ENCODE measurements at places on chromosomes 2 and 18. TPM values are rescaled to one million over a fixed set of nuclear protein-coding genes. Genes with fewer than 3 reads are reported as not detected.

The IL1F10 gene
- total RNA-seq, result not detected

DNA sequence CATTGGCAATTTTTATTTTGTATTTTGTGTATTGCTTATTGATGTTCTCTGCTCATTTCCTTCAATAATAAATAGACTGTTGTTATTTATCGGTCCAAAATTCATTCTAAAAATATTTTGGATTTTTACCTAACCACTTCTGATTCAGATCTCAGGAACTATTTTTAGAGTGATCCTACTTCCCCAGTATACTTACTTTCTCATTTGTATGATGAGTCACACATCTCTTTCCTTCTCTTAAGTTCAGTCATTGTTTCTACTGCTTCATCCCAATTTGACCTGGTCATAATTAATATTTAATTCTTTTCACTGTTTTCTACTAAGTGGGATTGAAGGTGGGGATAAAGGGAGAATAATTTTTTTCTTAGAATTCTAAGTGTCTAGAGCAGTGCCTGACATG, 75.1 kb downstream of the AGPS start:
- H3K27me3 ChIP-seq, result no peaks in the 10 kb centered on the region
- peaks cover 9% of the 10 kb centered on the region for H3K36me3 ChIP-seq
- no peak overlapping the region for H3K4me3 ChIP-seq
- H3K4me1 ChIP-seq, result peaks cover 6% of the 10 kb centered on the region

DNA sequence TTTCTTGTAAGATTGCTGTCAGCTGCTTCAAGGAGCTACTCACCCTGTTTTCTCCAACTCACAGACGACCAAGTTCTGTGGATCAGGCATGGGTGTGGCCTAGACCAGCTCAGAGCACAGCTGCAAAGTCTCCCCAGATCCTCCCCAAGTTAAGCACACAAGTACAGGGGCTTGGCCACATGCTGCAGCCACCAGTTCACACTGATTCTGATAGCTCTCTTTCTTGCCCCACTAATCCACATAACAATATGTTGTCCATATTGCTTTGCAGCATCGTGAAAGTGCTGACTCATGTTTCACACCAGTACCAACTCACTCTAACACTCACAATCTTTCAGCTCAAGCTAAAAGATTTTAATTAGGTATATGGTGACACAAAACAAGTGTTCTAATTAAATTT, 437.0 kb downstream of the PARD3B start:
- no peak overlapping the region for H3K4me3 ChIP-seq
- H3K27ac ChIP-seq, result no peak overlapping the region
- no peak for DNase-seq

The EML6 gene
- 1.1 TPM for total RNA-seq

The MRO gene
- not detected for total RNA-seq

The EFHD1 gene
- total RNA-seq, result 0.47 TPM

The KATNAL2 gene
- total RNA-seq, result 7.6 TPM

The RSAD2 gene
- total RNA-seq, result 37.2 TPM

- H3K36me3 ChIP-seq, result no peaks in the 10 kb centered on the region
- no peak for DNase-seq
- no peak overlapping the region for H3K4me3 ChIP-seq
- H3K4me1 ChIP-seq, result no peaks in the 10 kb centered on the region
- H3K27ac ChIP-seq, result no peak overlapping the region
- no peaks in the 10 kb centered on the region for H3K27me3 ChIP-seq
Observed at GRCh38 chr18:53117851-53118250, 777.9 kb downstream of the DCC start.

The NT5C1B gene
- total RNA-seq, result not detected

GRCh38 chr2:54557601-54558187, 101.6 kb downstream of the SPTBN1 start:
- no peaks in the 10 kb centered on the region for H3K27me3 ChIP-seq
- peak; percentile 64 for DNase-seq
- H3K4me1 ChIP-seq, result peaks cover 43% of the 10 kb centered on the region

The THSD7B gene
- total RNA-seq, result not detected

- H3K36me3 ChIP-seq, result peaks cover 1% of the 10 kb centered on the region
- peaks cover 24% of the 10 kb centered on the region for H3K27me3 ChIP-seq
- no peak overlapping the region for H3K27ac ChIP-seq
- H3K4me1 ChIP-seq, result peaks cover 14% of the 10 kb centered on the region
Observed at GRCh38 chr2:119106301-119106897, 52.2 kb downstream of the C1QL2 start.

The PAX8 gene
- 14.5 TPM for total RNA-seq

- DNase-seq, result no peak
- peaks cover 19% of the 10 kb centered on the region for H3K36me3 ChIP-seq
- H3K27me3 ChIP-seq, result no peaks in the 10 kb centered on the region
- peak overlapping the region; percentile 97 for H3K27ac ChIP-seq
Observed at GRCh38 chr18:60892441-60892840, 440.8 kb upstream of the CDH20 start.

- no peak overlapping the region for H3K27ac ChIP-seq
- peaks cover 43% of the 10 kb centered on the region for H3K4me1 ChIP-seq
- no peak overlapping the region for H3K4me3 ChIP-seq
- no peaks in the 10 kb centered on the region for H3K27me3 ChIP-seq
Observed at GRCh38 chr2:98701230-98701629, 29.7 kb downstream of the MGAT4A start.

DNA sequence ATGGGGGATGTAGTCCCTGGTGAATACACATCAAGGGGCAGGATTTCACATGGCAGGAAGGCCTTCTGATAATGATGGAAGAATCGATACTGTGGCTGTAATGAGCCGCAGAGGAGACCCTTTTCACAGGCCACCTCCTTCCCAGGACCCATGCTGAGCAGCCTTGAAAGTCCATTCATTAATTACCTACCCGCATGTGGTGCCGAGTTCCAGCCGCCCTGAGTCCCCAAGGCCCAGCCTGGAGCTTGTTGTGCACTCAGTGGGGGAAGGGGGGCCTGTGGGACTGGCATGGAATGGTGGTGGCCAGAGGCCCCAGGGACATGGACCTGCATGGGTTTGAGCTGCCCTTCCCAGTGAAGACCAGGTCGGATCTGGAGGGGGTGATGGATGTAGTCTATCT, 25.5 kb downstream of the ASB18 start:
- no peak overlapping the region for H3K4me3 ChIP-seq
- no peak overlapping the region for H3K27ac ChIP-seq

DNA sequence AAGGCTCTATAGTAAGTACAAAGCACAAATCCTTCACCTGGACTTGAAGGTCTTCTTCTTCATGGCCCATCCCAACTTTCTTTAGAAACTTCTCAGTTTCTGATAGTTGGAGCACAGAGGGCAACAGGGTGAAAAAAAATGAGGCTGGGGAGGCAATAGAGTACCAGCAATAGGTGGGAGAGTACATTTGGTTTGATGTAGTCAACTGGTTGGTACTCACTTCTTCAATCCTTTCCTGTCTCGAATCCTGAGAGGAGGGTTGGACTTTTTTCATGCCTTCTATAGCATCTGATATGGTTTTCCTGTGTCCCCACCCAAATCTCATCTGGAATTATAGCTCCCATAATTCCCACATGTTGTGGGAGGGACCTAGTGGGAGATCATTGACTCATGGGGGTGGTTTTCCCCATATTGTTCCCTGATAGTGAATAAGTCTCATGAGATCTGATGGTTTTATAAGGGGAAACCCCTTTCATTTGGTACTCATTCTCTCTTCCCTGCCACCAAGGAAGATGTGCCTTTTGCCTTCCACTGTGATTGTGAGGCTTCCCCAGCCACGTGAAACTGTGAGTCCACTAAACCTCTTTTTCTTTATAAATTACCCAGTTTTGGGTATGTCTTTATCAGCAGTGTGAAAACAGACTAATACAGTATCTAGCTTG, 75.9 kb upstream of the LCLAT1 start:
- H3K27me3 ChIP-seq, result peaks cover 65% of the 10 kb centered on the region
- no peak overlapping the region for H3K4me3 ChIP-seq
- H3K4me1 ChIP-seq, result no peaks in the 10 kb centered on the region
- H3K27ac ChIP-seq, result no peak overlapping the region

The RRM2 gene
- 154 TPM for total RNA-seq

GRCh38 chr2:9967053-9967775, 15.7 kb downstream of the GRHL1 start:
- H3K36me3 ChIP-seq, result no peaks in the 10 kb centered on the region
- no peaks in the 10 kb centered on the region for H3K27me3 ChIP-seq
- H3K4me3 ChIP-seq, result no peak overlapping the region
- H3K27ac ChIP-seq, result no peak overlapping the region

- no peak overlapping the region for H3K4me3 ChIP-seq
- no peak for DNase-seq
- no peaks in the 10 kb centered on the region for H3K27me3 ChIP-seq
- H3K4me1 ChIP-seq, result no peaks in the 10 kb centered on the region
Observed at GRCh38 chr2:189879716-189880081, 95.4 kb downstream of the PMS1 start.

The ESPNL gene
- 0.61 TPM for total RNA-seq

DNA sequence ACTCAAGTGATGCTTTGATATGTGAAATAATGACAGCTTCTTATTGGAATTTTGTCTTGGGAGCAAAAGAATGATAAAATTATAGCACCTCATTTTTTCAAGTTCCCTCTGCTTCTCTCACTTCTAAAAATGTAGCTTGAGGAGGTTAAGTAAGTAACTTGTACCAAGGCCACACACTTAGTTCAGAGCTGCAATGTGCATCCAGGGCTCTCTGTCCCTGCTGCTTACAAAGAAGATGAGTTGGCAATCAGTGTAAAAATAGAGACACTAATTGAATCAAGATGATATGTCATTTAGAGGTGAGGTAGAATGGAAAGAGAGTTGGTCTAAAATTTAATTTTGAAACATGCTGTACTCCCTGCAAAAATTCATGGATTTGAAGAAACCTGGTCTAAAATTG, 312.0 kb upstream of the TNP1 start:
- no peaks in the 10 kb centered on the region for H3K36me3 ChIP-seq
- no peaks in the 10 kb centered on the region for H3K4me1 ChIP-seq
- no peaks in the 10 kb centered on the region for H3K27me3 ChIP-seq

- H3K27me3 ChIP-seq, result no peaks in the 10 kb centered on the region
- DNase-seq, result no peak
- H3K36me3 ChIP-seq, result no peaks in the 10 kb centered on the region
- no peak overlapping the region for H3K4me3 ChIP-seq
- H3K27ac ChIP-seq, result no peak overlapping the region
Observed at GRCh38 chr2:43103093-43103404, 123.4 kb downstream of the ZFP36L2 start.

DNA sequence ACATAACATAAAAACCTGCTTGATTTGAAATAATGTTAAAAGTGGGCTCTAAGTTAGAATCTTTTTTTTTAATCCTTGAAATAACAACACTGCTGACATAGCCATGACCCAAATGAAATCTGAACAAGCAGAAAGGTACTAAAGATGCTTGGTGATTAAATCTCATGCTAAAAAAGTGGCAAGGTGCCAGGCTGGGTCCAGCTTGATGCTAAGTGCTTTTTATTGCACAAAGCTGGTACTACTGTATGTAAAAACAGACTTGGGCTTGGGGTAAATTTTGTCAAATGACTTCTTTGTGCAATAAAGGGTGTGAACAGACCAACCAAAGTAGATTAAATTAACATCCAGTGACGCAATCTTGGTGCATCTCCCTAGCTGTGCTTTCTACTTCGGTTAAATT, 13.4 kb downstream of the BCL11A start:
- DNase-seq, result no peak
- H3K36me3 ChIP-seq, result no peaks in the 10 kb centered on the region
- peaks cover 58% of the 10 kb centered on the region for H3K27me3 ChIP-seq
- no peaks in the 10 kb centered on the region for H3K4me1 ChIP-seq
- H3K4me3 ChIP-seq, result no peak overlapping the region
- H3K27ac ChIP-seq, result no peak overlapping the region

DNA sequence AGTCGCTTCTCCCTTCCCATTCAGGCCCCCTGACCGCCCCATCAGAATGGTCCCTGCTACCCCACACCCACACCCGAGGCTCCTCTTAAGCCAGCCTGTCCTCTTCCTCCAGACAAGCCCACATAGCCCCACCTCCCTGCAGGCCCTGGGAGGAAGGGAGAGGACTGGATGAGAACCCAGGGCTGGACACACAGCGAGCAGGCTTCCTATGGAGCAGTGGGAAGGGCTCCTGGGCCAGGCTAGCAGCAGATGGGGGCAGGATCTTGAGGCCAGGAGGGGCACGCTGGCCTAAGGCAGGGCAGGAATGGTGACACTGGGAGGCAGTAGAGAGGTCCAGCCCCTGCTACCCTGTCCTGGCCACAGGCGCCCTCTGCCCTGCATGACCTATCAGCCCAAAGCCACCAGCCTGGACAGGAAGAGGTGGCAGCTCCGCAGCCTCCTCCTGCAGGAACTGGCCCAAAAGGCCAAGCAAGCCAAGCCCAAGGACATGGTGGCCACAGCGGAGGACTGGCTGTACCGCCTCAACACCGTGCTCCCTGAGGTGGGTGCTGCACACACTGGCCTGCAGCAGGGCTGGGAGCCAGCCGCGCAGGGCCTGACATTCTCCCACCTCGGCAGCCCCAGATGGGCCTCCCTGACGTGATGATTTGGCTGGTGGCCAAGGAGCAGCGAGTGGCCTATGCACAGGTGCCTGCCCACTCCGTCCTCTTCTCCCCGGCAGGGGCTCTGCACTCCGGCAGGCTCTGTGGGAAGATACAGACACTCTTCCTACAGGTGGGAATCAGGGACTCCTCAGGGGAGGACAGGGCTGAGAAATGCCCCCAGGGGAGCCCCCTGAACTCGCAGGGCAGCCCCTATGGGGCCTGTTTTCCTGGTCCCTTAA, 43.3 kb downstream of the FER1L5 start:
- H3K36me3 ChIP-seq, result no peaks in the 10 kb centered on the region
- peaks cover 16% of the 10 kb centered on the region for H3K27me3 ChIP-seq
- H3K4me1 ChIP-seq, result peaks cover under 1% of the 10 kb centered on the region
- no peak overlapping the region for H3K27ac ChIP-seq
- no peak overlapping the region for H3K4me3 ChIP-seq
- no peak for DNase-seq

- DNase-seq, result no peak
- H3K27me3 ChIP-seq, result no peaks in the 10 kb centered on the region
- no peaks in the 10 kb centered on the region for H3K36me3 ChIP-seq
- H3K27ac ChIP-seq, result no peak overlapping the region
Observed at GRCh38 chr2:209549589-209549988, 125.7 kb downstream of the MAP2 start.
